ENCODE measurements at places on chromosomes 2 and 18.

DNA sequence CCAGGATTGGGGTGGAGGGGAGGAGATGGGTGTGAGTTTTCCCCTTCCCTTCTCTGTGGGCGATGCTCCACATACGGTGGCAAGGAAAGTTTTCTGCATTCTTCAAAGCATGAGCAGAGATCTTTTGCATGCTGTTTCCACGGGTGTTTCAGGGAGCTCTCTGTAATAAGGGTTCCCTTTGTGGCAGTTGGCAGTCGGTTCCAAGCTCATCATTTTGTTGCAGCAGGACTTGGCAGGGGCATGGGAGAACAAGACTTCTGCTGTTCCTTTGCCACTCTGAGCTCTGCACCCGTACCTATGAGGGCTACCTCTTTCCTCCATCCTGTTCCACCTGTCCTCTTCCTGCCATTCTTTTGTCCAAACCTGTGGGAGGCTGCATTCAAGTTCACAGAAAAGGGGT, 71.3 kb upstream of the SPRED2 start:
- no peak for DNase-seq

- DNase-seq = no peak
These were observed 147.8 kb downstream of the TMEM18 start for GRCh38 chr2:529424-529823.

GRCh38 chr2:15893689-15894480, 46.5 kb upstream of the MYCN start:
- DNase-seq = no peak

DNA sequence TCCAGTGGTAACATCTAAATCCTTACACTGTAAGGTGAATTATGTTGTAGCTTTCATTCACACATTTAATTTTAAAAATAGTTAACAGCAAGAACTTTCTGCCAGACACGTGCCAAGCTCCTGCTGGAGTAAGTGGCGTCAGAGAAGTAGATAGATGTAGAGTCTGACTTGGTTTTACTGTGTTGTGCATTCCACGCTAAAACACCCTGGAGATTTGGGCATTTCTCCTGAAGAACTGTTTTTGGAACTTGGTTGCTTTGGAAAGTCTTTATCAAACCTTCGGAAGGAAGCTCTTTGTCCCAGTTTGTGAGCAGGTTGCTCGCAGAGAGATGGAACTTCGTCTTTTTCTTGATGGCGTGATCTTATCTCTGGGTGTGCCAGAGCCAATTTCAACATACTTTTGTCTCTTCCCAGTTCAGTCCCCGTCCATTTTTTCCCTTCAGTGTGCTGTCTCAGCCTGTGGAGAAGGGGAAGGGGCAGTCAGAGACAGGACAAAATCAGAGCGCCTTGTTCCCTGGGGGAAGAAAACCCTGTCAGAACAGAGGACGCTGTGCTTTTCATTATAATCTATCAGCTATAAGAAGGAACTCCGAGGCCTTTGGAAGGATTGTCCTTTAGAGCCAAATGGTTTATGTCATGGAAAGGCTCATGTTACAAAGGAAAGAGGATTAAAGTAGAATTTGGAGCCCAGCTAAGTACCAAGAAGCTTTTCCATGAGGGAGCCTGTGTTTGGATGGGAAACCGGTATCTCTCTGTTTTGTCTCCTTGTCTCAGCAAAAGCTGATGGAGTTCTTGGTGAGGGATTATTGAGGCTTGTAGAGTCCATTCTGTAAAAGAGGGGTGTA, 18.9 kb downstream of the GRHL1 start:
- no peak for DNase-seq

DNA sequence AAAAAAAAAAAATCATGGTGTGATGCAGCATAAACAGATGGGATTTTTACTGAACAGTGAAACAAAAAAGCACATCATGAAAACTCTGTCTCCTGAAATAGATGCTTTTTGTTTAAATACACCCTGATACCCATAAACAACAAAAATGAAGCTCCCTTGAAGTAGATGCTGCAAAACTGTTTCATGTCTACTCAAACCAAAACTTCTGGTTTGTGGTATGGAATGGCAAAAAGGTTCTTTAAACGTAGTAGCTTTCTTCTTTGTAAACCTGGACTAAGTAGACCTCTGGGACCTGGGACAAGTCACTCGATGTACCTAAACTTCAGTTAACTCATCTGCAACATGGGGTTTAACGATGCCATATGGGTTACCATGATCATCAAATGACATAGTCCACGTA, 64.4 kb upstream of the RAPH1 start:
- no peak for DNase-seq

GRCh38 chr2:25232248-25232825, 64.0 kb upstream of the POMC start:
- DNase-seq = no peak

- DNase-seq = no peak
These were observed 16.8 kb upstream of the ATP8B1 start for GRCh38 chr18:57819671-57820460.

Measured in stimulated activated CD4-positive, alpha-beta T cell treated with anti-CD3 and anti-CD28 coated beads, Interleukin-1b, Interleukin-23, amount 100 ng/mL, for 48 hours (primary cell).